ENCODE measurements at places on chromosomes 3 and 15.

GRCh38 chr3:188264226-188265207, 110.6 kb downstream of the LPP start:
- DNase-seq = no peak

DNA sequence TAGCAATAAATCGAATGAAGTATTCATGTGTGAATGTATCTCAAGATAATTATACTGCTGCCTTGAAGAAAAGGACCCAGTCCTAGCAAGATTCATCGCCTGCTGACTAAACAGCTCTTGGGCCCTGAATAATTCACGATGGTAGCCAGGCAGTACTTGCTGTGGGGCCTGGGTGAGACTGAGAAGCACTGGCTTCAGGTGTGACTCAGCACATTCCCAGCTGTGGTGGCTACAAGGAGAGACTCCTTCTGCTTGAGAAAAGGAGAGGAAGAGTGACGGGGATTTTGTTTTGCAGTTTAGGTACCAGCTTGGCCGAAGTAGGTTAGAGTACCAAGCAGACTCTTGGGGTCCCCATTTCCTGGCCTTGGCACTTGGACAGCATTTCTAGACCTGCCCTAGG, 47.6 kb upstream of the CD200R1L start:
- DNase-seq = no peak

DNA sequence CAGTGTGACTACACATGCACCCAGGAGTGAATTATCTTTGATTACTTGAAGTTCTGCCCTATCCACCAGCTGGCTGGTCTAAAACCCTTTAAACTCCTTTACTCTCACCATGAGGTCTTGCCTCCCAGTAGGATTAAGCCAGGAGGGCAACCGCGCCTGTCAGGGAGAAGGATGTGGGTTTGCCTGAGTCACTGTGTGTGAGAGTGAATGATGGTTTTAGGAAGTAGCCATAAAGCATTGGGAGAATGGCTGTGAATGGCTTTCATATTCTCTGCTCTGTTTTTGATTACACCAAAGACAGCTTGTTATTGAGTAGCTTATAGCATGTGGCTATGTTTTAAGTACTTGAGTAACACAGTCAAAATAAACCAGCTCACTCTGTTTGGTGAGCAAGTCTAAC, 637.7 kb upstream of the TBL1XR1 start:
- DNase-seq = no peak

- DNase-seq = no peak
These were observed 56.9 kb downstream of the ABTB1 start for GRCh38 chr3:127729556-127730056.

- DNase-seq = no peak
These were observed 542.9 kb downstream of the FHIT start for GRCh38 chr3:60708191-60708975.

GRCh38 chr15:67085237-67085817, 19.9 kb downstream of the SMAD3 start:
- no peak for DNase-seq

DNA sequence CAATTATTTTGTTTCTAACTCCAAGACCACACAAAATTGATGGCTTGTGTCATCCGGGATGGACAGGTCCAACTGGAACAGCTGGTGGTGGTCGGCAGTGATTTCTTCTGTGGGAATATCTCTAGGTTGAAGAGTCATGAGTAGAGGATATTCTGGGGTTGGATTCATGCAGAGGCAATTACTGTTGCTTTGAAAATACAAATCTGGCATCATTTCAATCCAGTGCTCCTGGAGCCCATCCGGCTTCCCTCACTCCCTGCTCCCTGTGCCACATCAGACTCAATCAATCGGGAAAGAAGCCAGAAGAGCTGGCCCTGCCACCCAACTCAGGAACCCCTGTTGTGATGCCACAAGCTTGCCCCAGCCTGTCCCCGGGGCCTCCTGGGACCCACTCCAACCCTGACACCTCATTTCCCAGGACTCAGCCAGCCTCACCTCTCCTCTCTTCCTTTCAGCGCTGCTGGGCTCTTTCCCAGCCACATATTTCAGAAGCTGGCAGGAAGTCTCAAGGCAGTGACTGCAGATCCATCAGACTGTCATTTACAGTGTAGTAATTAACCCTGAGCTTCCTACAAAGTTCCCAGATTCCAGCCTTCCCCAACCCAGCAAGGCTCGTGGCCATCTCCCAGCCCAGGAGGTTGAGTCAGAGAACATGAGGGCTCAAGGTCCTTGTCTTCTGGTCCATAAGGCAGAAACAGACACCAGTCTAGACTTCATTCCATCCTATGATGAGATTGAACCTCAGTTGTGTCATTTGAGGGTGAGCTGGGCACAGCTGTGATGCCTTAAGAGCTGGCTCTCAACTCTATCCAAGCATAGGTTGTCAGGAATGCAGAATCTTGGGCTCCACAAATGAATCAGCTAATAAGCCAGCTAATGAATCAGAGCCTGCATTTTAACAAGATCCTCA, 114.0 kb downstream of the FAM174B start:
- DNase-seq = no peak

Measured in Panc1 (cell line).